Thyroid gland (tissue), 4 donors: ENCODE measurements at places on chromosomes 4 and X. TPM values are rescaled to one million over a fixed set of nuclear protein-coding genes. Genes with fewer than 3 reads are reported as not detected.

DNA sequence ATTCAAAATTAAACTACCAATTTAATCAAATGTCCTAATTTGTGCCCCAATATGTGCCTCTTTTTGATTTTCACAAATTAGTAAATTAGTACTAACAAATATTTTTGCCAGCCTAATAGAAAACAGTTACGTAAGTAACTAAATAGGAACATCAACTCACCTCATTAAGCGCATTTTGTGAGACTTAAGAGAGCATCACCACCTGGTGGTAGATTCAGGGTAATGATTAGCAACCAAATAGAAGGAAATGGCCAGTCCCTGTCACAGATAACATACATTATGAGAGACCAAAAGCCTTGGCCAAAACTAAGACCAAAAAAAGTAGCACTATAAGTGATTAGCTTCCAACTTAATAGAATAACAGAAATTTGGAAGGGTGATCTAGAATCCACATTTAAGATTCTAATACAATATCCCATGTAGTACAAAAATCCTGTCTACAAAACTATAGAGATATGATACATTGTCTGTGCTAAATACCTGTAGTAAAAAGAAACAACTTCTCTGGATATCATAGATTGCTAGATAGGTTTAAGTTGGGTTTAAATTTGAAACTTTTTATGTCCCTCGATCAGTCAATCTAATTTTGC, 46.7 kb downstream of the C4orf46 start:
- H3K27me3 ChIP-seq: no peaks in the 10 kb centered on the region
- no peak overlapping the region for H3K27ac ChIP-seq
- H3K4me3 ChIP-seq: no peak overlapping the region
- H3K4me1 ChIP-seq: no peaks in the 10 kb centered on the region
- no peaks in the 10 kb centered on the region for H3K36me3 ChIP-seq

DNA sequence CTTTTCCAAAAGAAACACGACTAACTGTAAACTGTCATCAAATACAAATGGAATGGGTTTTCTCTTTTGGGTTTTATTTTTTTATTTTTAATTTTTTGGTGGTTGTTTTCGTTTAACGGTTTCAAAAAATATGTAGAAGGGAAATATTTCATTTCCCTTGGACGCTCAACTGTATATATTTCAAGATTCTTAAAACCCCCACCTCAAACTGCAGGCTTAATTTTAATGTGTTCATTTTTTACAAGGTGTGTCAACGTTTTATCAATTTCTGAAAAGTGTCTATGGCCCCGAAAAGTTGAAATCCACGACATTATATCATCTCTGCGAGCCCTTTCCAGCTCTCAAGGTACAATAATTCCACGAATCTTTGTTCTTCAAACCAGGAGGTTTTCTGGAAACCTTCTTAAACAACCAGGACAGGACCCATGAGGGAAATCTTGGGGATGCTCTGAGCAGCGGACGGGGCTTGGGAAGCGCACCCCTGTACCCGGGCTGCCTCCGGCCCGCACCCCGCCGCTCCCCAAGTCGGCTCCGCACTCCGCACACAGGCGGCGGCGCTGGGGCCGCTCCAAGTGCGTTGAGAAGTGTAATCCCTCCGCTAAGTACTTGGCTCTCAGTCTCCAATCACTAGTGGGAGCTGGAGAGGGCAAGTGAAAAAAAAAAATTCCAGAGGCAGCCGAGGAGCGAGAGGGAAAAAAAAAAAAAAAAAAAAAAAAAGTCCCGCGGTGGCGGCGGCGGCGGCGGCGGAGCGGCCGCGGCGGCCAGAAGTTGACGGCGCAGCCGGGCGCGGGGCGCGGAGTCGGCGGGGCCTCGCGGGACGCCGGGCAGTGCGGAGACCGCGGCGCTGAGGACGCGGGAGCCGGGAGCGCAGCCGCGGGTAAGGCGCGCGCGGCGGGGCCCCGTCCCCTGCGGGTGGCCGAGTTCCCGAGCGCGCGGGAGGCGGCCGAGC, at the start of gene BMPR1B:
Gene BMPR1B, plus strand, starts transcription at position 764 of the 949 bp plus-strand sequence. CDS start 346,470 bp downstream, outside the sequence.
- no peak within 1 kb of the TSS for H3K27ac ChIP-seq
- H3K36me3 ChIP-seq: no peaks in the 10 kb centered on the region
- DNase-seq: peak; percentile 42
- H3K4me3 ChIP-seq: no peak within 1 kb of the TSS
- H3K27me3 ChIP-seq: no peaks in the 10 kb centered on the region
- peaks cover 4% of the 10 kb centered on the region for H3K4me1 ChIP-seq

The CD38 gene
- 13.3 TPM for total RNA-seq

The MFAP3L gene
- 10.4 TPM for total RNA-seq

DNA sequence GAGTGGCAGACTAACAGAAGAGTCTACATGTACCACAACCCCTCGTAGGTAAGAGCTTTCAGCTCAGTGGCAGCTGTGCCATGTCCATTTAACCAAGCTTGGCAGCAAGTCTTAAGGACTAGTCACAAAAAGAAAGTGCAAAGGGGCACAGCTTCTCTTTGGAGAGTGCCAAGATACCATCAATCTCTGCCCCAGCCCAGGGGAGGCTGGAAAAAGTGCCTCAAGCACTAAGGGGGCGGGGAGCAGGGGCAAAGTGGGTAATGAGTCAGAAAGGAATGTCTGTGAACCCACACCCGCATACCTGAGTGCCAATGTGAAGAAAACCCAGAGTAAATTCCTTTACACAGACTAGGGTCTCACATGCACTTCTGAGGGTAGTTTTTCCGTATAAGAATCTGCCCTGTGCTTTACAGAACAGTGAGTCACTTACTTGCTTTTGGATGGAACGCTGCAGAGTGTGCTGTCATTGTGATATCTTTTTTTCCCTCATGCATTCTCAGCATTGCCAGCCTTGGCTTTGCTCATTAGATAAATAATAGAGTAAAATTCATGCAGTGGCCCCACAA, 219.8 kb downstream of the ZNF674 start:
- peak; percentile 77 for DNase-seq
- H3K36me3 ChIP-seq: no peaks in the 10 kb centered on the region
- no peaks in the 10 kb centered on the region for H3K27me3 ChIP-seq
- H3K27ac ChIP-seq: peak overlapping the region; percentile 81
- H3K4me1 ChIP-seq: peaks cover 27% of the 10 kb centered on the region
- H3K4me3 ChIP-seq: no peak overlapping the region

The PIGA gene
- 27.2 TPM for total RNA-seq

- no peak for DNase-seq
- no peak overlapping the region for H3K4me3 ChIP-seq
- H3K36me3 ChIP-seq: no peaks in the 10 kb centered on the region
- peak overlapping the region; percentile 37 for H3K27ac ChIP-seq
- H3K4me1 ChIP-seq: peaks cover 9% of the 10 kb centered on the region
Measured at GRCh38 chrX:23792861-23793553, 10.0 kb downstream of the SAT1 start.

The ADRA2C gene
- total RNA-seq: 3.5 TPM

GRCh38 chrX:154365997-154366665, 8.3 kb downstream of the FLNA start:
- no peaks in the 10 kb centered on the region for H3K27me3 ChIP-seq
- no peak overlapping the region for H3K27ac ChIP-seq
- H3K36me3 ChIP-seq: peaks cover 54% of the 10 kb centered on the region
- H3K4me1 ChIP-seq: peaks cover 4% of the 10 kb centered on the region

GRCh38 chr4:56531823-56532222, 26.2 kb downstream of the ARL9 start:
- H3K36me3 ChIP-seq: no peaks in the 10 kb centered on the region
- H3K4me3 ChIP-seq: no peak overlapping the region
- H3K27ac ChIP-seq: no peak overlapping the region
- H3K27me3 ChIP-seq: no peaks in the 10 kb centered on the region
- no peak for DNase-seq
- peaks cover 4% of the 10 kb centered on the region for H3K4me1 ChIP-seq

The GC gene
- not detected for total RNA-seq

The ZDHHC15 gene
- total RNA-seq: 3.8 TPM

DNA sequence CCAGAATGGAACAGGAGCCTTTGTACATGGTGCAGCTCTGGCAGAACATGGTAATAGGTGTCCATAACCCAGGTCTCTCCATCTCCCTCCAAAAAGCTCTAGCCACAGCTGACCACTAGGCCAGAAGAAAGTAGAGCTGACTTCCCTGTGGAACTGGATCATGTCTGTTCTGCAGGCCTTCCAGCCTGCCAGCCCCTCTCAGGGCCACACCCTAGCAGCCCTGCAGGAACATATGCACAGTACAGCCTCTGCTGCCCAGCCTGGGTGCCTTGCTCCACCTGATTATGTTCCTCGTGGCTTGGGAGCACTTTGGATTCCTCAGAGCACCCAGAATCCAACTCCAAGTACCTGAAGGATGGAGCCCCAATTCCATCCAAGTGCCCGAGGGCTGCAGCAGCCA, 12.0 kb downstream of the NDST3 start:
- no peaks in the 10 kb centered on the region for H3K27me3 ChIP-seq
- H3K4me3 ChIP-seq: no peak overlapping the region
- no peaks in the 10 kb centered on the region for H3K4me1 ChIP-seq
- H3K36me3 ChIP-seq: no peaks in the 10 kb centered on the region
- no peak for DNase-seq

GRCh38 chrX:1289535-1289934, 20.9 kb downstream of the CSF2RA start:
- no peaks in the 10 kb centered on the region for H3K36me3 ChIP-seq
- DNase-seq: no peak
- no peak overlapping the region for H3K4me3 ChIP-seq

- H3K4me3 ChIP-seq: no peak overlapping the region
- no peak overlapping the region for H3K27ac ChIP-seq
- no peak for DNase-seq
- H3K36me3 ChIP-seq: no peaks in the 10 kb centered on the region
Measured at GRCh38 chr4:55636656-55636999, 530 bp upstream of the NMU start.

The KLHL2 gene
- 31.2 TPM for total RNA-seq

The SLC10A7 gene
- 16.7 TPM for total RNA-seq

GRCh38 chrX:129779747-129780146, at the start of gene SASH3:
Gene SASH3, plus strand, starts transcription at chrX:129779949. Its CDS starts 149 bp downstream, at chrX:129780098.
- no peak within 1 kb of the TSS for H3K4me3 ChIP-seq
- H3K4me1 ChIP-seq: no peaks in the 10 kb centered on the region
- H3K36me3 ChIP-seq: no peaks in the 10 kb centered on the region
- no peak within 1 kb of the TSS for H3K27ac ChIP-seq
- DNase-seq: peak; percentile 11
- no peaks in the 10 kb centered on the region for H3K27me3 ChIP-seq

DNA sequence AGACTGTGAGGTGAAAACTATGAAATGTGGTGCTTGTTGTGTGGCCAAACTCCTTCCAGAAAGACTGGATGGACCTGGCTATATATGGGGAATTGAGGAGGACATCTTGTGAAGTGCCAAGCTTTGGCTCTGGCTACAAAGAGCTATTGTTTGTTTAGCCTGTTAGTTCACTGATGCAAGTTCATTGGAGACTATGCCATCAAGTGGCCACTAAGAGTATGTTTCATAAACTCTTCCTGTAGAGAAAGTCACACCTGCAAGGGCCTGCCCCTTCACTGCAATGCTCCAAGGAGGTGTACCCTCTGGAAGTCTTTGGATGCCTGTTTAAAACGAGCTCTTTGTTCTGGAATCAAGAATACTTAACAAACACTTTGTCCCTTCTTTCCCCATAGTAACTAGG, 382.0 kb downstream of the GABRG1 start:
- no peaks in the 10 kb centered on the region for H3K36me3 ChIP-seq
- DNase-seq: no peak
- no peak overlapping the region for H3K4me3 ChIP-seq
- H3K4me1 ChIP-seq: no peaks in the 10 kb centered on the region

DNA sequence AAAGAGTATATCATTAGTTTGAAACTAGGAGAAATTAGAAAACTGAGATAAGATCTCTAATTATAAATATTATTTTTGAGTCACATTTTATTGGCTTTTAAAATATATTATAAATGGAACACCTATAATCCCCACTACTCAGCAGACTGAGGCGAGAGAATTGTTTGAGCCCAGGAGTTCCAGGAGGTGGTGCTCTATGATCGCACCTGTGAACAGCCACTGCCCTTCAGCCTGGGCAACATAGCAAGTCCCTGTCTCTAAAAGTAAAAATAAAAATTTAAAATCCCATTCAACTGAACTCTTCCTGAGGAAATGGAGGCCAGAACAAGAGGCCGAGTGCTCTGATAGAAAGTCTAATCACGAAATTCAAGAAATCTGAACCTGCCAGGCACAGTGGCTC, 6.3 kb upstream of the C4orf36 start:
- H3K4me3 ChIP-seq: no peak overlapping the region
- peak; percentile 40 for DNase-seq
- no peaks in the 10 kb centered on the region for H3K27me3 ChIP-seq
- no peaks in the 10 kb centered on the region for H3K36me3 ChIP-seq
- no peaks in the 10 kb centered on the region for H3K4me1 ChIP-seq
- no peak overlapping the region for H3K27ac ChIP-seq

The CHRDL1 gene
- total RNA-seq: 23.6 TPM

- H3K36me3 ChIP-seq: no peaks in the 10 kb centered on the region
- H3K27ac ChIP-seq: no peak overlapping the region
- DNase-seq: no peak
- no peak overlapping the region for H3K4me3 ChIP-seq
Measured at GRCh38 chr4:99473131-99473530, 37.7 kb upstream of the C4orf17 start.

DNA sequence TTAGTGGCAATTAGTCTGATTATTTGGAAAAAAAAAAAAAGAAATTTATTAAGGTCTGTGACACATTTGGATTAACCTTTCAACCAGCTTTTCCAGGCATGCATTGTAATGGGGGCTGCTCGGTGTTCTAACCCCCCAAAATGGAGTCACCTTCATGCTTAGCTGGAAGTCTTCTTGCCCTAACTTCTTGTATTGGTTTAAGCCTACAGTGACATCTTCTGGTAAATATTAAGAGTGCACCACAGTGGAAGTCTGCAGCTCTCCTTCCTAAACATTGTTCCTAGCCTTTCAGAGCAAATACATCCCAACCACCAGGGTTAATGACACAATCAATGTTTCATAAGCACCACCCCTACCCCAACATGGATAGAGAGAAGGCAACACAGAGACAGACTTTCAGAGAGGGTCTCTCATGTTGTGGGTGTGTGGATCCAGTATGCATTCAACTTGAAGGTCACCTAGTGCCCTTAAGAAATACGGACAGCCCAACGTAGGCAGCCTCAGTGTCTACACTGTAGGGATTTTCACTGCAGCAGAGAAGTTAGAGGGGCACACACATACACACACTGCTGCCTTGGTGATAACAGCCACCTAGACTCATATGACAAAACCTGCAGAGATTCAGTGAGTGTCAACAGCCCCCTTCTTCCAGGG, 142.9 kb upstream of the MBNL3 start:
- H3K4me3 ChIP-seq: no peak overlapping the region
- peaks cover 3% of the 10 kb centered on the region for H3K27me3 ChIP-seq
- H3K27ac ChIP-seq: no peak overlapping the region
- DNase-seq: no peak

DNA sequence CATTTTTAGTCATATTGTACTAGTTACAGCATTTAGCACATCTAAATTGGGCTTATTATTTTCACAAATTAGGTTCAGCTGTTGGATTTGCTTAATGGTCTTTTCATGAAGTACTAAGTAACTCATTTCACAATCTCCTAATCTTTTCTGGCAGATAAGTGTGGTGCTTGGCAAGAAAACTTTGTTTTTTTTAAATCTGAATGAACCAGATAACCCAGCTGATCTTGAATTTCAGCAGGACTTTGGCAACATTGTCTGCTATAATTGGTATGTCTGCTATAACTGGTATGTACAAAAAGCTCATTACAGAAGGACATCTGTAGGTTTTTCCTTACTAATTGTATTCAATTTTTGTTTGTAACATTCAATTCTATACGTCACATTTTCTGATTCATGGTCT, 22.7 kb downstream of the WDR19 start:
- no peaks in the 10 kb centered on the region for H3K4me1 ChIP-seq
- H3K27me3 ChIP-seq: no peaks in the 10 kb centered on the region
- peaks cover 17% of the 10 kb centered on the region for H3K36me3 ChIP-seq

GRCh38 chr4:42488114-42488513, 90.8 kb downstream of the SHISA3 start:
- no peak overlapping the region for H3K27ac ChIP-seq
- no peaks in the 10 kb centered on the region for H3K36me3 ChIP-seq
- H3K27me3 ChIP-seq: no peaks in the 10 kb centered on the region
